ENCODE measurements at places on chromosomes 5 and 9.

GRCh38 chr5:179912386-179912785, 4.7 kb upstream of the TBC1D9B start:
- DNase-seq, result no peak

DNA sequence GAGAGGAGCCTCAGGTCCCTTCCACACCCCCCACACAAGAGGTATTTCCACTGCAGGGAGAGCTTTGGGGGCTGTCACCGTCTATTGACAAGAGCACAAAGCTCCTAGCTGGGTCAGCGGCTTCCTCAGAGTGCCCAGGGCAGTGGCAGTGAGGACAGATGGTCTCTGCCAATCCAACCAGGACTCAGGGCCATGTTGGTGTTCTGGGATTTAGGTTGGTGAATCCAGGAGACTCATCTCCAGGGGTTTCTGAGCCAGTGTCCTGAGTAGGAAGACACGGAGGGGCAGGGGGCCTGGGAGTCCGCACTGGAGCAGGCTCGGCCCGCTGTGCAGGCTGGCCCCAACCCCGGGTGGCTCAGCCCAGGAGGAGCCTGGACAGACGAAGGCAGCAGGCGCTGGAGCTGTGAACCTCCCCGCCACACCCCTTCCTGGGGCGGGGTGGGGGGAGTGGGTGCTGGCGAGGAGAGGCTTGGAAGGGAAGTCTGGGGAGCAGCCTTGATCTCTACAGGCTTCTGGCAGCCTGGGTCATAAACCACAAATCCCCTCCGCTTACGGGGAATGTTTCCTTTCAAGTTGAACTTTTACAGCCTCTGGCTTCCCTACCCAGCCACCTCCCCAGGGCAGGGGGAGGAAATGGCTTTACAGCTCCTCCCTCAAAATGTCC, 19.6 kb downstream of the CRB2 start:
- peak; percentile 15 for DNase-seq

DNA sequence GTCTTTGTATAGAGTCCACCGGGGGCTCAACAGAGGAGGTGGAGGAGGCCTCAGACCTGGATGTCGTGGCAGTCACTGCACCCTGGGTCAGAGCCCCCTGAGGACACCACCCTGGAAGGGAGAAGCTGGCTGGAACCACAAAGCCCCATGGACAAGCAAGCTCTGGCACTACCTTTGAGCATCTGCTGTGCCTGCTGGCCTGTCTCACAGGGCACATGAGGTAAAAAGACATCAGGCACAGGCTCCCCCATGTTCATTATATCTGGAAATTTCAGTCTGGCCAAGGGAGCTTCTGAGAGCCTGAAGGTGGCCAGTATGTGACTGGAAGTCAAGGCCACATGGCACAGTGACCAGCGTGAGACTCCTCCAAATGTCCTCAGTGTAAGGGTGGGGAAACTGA, 22.9 kb downstream of the KCNMB1 start:
- DNase-seq, result no peak

GRCh38 chr5:179278546-179278945, 66.7 kb downstream of the ADAMTS2 start:
- no peak for DNase-seq

DNA sequence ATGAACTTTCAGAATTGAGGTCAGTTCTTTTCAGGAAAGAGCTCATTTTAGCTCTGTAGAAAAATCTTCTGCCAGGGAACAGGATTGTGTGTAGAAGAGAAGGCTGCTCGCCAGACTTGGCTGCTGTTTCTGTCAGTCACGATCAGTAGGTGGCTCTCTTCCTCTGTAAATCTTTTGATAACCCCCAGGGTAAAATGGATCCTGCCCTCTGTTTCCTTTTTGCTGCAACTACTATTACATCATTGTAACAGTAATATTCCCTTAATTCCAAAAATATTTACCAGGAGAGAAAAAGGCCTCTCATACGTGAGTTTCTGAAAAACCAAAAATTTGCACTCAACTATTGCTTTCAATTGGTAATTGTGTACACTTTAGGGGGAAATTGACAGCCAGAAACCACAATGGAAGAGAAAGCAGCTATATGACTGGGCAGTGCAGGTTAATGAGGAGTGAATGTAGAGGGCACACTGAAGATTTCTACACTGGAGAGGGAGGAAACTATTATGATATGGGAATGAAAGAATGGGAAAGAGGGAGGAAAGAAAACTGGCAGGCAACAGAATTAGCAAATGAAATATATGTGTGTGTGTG, 12.3 kb downstream of the IFNA21 start:
- peak; percentile 21 for DNase-seq

DNA sequence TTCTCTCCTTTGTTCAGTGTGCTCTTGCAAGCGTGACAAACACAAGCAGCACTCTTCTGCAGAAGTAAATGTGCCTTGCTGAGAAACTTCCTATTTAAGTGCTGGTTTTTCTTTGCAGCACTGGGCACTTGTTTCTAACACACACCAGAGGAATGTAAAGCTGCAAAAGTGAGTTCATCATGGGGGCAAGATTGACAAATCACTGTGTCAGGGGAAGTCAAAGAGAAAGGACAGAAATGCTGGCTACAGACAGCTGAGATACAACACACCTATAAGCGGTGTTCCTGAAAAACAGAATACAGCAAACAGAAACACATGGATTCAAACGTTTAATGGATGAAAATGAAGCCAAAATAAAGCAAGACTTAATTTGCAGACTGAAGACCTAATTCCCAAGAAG, 19.6 kb downstream of the ROR2 start:
- no peak for DNase-seq

- peak; percentile 78 for DNase-seq
Measured at GRCh38 chr9:33778700-33779351, 16.5 kb upstream of the PRSS3 start.

DNA sequence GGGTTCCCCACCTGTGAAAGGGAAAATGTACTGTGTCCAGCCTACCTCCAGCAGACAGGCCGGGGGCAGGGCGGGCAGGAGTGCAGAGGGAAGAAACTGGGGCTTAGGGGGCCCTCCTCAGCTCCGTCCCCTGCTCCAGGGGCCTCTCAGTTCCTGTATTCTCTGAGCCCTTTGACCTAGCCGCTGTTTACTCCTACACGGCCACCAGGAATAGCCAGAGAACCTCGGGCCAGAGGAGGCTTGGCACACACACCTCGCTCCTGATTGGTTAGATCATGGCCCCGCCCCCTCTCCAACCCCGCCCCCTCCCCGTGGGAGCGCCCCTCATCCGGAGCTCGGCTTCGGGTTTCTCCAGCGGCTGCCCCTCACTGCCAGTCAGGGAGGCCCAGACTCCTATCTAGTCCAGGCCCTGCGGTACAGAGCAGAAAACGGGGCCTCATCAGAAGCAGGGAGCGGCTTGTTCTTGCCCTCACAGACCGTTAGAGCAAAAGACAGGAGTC, 2.2 kb downstream of the ST6GALNAC6 start:
- peak; percentile 82 for DNase-seq

- no peak for DNase-seq
Measured at GRCh38 chr9:71609448-71609830, 158.9 kb downstream of the CEMIP2 start.

DNA sequence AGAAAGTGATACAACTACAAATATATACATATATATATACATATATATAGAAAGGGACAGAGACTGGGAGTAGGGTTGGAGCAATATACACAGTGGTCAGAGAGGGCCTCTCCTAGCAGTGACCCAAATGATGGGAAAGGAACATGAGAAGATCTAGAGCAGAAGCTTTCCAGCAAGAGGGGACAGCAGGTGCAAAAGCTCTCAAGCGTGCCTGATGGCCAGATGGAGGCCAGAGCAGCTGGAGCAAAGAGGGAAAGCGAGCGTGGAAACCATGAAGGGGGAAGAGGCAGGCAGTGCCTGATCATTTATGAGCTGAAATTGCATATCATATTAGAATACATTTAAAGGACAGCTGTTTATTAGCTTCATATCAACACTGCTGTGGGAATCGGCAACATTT, 7.6 kb upstream of the GRPEL2 start:
- DNase-seq, result no peak

- no peak for DNase-seq
Measured at GRCh38 chr5:1752881-1753280, 46.8 kb downstream of the MRPL36 start.

- peak; percentile 25 for DNase-seq
Measured at GRCh38 chr5:127441799-127442484, 75.5 kb upstream of the PRRC1 start.

DNA sequence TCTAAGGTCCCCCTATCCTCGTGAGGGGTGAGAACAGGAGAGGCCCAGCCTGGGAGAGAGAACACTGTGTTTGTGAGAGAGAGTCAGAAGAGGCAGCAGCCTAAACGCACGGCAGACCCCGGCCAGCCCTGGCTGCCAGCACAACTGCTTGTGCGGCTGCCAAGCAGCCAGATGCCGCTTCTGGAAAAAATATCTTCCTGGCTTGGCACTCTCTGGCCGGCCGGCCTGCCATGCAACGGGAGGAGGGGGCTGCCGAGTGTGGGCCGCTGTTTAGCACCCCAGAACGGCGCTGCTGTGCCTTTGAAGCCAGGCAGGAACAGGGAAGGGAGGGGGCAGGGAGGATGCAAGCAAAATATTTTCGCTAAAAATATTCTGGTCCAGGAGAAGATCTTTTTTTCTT, 105.0 kb downstream of the FGF18 start:
- DNase-seq, result no peak

GRCh38 chr9:14907360-14907685, 2.9 kb downstream of the FREM1 start:
- no peak for DNase-seq

DNA sequence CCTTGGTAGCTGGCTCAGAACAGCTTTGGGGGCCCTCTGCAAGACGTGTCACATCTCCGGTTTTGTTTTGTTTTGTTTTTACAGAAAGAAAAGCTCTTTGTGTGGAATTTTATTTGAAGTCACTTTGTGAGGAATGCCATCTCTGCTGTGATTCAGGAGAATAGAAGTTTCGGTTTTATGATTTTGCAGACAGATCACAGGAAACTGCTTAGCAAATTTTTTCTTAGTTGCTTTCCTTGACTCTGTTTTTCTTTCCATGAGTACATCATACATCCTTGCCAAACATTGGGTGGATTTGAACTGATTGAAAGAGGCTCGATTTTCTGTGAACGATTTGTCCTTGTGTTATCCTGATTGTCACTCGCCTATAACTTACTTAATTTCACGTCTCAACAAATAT, 5.1 kb downstream of the SEMA5A start:
- DNase-seq, result peak; percentile 64

- DNase-seq, result no peak
Measured at GRCh38 chr9:109918339-109919163, 138.6 kb downstream of the PALM2AKAP2 start.

DNA sequence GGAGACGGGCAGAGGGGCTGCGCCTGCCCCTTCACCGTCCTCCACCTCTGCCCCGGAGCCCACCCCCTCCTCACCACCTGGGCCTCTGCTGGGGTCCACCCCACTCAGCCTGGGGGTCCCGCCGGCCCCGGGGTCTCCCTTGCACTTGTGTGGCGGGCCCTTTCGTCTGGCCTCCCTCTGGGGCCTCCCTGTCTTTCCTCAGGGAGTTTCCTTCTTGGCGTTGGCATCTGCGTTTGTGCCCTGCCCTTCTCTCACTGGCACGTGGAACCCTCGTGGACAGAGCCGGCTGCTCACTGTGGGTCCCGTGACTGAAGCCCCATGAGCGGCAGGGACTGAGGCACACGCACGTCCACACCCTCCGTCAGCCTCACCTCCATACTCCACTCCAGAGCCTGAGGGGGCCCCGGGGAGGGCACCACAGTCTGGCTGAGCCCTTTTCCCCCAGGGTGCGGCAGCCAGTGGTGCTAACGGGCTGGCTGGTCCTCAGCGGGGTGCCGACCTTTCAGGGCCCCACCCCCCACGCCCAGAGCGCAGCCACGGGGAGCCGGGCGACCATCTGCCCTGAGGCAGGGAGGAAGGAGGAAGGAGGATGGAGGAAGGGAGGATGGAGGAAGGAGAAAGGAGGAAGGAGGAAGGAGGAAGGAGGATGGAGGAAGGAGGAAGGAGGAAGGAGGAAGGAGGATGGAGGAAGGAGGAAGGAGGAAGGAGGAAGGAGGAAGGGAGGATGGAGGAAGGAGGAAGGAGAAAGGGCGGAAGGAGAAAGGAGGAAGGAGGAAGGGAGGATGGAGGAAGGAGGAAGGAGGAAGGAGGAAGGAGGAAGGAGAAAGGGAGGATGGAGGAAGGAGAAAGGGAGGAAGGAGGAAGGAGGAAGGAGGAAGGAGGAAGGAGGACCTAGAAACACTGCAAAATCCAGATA, 53.0 kb upstream of the NRARP start:
- no peak for DNase-seq

- DNase-seq, result no peak
Measured at GRCh38 chr9:116049456-116049855, 104.1 kb upstream of the PAPPA start.

DNA sequence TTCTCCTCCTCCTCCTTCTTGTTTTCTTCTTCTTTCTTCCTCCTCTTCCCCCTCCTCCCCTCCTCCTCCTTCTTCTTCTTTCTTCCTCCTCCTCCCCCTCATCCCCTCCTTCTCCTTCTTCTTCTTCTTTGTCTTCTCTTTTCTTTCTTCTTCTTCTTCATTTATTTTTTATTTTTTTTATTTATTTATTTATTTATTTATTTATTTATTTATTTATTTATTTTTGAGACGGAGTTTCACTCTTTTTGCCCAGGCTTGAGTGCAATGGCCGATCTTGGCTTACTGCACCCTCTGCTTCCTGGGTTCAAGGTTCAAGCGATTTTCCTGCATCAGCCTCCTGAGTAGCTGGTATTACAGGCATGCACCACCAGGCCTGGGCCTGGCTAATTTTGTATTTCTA, 1332.5 kb upstream of the CDH9 start:
- no peak for DNase-seq

DNA sequence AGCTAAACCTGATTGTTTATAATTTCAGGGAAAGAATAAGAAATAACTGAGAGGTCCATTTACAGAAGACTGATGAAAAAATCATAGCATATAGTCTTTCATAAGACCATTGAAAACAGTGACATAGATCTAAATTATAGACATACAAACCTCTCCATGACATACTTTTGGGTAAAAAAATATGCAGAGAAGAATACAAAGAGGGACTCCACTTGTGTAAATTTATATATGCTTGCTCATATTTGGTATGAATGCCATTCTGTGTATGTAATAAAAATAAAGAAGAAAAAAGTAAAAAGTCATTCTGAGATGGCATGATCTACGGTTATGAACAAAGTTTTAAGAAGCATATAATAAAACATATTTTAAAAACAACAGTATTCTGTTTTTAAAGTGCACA, 310.7 kb downstream of the ASTN2 start:
- DNase-seq, result no peak

DNA sequence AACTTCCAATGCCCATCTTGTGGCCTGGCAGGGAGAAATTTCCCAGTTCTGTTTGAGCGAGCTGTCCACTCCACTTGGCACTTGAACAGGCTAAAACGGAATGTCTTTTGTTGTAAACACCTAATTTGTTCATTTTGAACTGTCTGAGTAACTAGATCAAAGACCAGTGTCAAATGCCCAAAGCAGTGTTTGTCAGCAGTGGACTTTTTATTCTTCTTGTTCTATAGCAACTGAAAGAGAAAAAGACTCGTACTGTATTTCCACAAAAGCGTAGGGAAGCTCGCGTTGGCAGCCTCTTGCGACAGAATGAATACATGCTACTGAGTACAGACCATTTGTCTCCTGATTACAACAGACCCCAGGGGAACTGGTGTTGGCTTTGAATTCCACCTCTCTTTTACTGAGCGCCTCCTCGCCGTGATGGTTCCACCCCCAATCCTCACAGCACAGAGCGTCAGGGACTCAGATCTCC, 601.8 kb upstream of the ZNF608 start:
- DNase-seq, result peak; percentile 66
